ENCODE measurements at places on chromosomes 16 and 17.

- no peak for DNase-seq
Observed at GRCh38 chr16:68434624-68435210, 13.6 kb downstream of the SMPD3 start.

GRCh38 chr16:86430814-86431213 is 79.5 kb upstream of the FOXF1 start:
- no peak for DNase-seq

DNA sequence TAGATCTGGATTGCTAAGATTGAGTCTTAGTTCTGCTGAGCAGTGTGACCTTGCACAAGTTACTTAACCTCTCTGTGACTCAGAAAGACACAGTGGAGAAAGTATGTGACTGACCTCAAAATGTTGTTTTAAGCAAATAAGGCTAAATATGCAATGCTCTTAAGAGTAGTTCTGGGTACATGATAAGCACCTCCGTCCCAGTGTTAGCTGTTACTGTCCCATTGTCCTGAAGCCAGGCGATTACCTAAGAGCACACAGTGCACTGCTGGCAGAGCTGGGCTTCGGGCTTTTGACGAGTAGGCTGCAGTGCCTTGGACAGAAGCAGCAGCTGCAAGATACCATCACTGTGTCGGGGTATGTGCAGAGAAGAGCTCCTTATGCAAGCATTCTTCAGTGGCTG is 32.7 kb upstream of the FOXF1 start:
- no peak for DNase-seq

- DNase-seq, result no peak
Observed at GRCh38 chr17:17849147-17849820, 12.5 kb upstream of the SREBF1 start.

DNA sequence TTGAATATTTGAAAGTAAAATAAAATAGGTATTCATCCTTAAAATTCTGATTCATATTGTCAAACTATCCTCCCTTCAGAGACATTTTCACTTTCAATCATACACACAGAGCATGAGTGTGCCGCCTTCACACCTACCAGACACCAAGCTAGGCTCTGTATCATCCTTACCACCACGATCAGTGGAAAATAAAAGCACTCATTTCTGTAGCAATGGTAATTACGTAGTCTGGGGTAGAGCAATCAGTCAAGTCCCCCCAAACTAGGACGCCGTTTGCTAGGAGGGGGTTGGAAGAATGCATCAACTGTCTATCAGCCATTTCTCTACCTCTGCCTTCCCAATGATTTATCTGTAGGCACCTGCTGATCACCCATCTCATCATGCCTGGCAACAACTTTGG is 84.6 kb upstream of the GRIN2A start:
- no peak for DNase-seq

GRCh38 chr16:54140057-54140787 is 146.4 kb downstream of the IRX3 start:
- DNase-seq, result no peak

DNA sequence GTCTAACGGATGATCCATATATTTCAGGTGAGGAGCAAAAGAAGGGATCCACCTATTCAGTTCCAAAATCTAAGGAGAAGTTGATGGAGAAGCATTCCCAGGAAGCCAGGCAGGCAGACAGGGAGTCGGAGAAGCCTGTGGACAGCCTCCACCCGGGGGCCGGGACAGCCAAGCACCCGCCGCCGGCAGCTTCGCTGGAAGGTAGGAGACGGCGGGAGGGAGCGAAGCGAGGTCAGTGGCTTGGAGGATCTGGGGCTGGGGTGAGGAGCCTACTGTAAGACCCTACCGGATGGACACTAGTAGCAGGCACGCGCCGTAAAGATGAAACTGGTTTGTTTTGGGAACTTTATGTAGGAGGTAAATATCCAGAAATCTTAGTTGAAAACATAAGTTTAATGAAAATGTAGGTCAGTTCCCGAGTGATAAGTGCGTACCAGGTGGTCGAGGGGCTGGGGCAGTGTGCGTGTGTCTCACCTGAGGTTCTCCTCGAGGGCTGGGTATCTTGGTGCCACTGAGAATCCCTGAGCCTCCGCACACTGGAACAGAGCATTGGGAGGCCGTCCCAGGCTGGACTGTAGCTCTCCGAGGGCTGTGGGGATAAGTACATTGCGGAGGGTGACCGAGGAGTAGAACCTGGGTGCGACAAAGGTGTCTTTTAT is 714 bp downstream of the SPATA33 start:
- no peak for DNase-seq

- DNase-seq, result no peak
Observed at GRCh38 chr16:46980926-46981325, 7.5 kb upstream of the DNAJA2 start.

- no peak for DNase-seq
Observed at GRCh38 chr16:83967091-83967490, 953 bp upstream of the NECAB2 start.

DNA sequence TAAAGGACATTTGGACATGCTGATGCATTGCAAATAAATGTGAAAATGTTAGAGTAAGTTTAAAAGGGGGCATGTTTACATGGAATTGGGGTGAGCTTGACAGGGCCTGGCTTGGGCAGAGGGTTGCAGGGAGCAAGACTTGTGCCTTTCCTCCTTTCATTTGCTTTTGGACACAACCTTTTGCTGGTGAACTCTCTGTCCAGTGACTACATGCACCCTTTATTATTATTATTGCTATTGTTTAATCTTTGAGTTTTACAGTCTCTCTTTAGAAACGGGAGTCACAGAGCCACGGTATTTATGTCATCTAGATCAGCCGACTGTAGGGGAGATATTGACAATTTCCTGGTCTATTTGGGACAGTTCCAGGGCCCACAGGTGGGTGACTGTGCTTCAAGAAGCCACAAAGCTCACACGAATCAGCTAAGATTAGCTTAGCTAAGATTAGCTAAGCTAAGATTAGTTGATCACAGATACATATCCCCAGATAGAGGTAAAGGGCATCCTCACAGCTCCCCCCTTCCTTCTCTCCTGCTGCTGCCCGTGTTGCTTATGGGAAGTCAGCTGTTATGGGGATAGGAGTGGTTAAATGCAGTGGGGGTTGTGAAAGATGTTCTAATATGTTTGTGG is 28.9 kb upstream of the ETV4 start:
- no peak for DNase-seq

- DNase-seq, result no peak
Observed at GRCh38 chr17:53724726-53725125, 98.0 kb upstream of the KIF2B start.

- no peak for DNase-seq
Observed at GRCh38 chr17:78986649-78987328, 7.1 kb upstream of the LGALS3BP start.

DNA sequence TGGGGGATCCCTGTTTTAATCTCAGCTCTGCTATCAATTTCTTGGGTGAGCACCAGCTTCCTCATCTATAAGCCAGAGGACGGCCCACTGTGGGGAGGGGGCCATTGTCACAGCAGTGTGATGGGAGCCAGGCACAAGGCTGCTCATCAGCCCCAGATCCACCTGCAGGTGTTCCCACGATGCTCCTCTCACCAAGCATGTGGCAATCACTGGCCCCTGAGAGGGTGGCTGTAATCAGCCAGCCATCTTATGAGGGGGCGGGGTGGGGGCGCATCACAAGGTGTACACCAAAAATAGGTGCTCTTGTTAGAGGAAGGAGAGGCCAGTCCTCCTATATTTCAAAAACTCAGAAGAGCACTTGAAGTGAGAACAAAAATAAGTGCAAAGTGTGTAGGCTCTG is 31.2 kb downstream of the HNF1B start:
- no peak for DNase-seq

DNA sequence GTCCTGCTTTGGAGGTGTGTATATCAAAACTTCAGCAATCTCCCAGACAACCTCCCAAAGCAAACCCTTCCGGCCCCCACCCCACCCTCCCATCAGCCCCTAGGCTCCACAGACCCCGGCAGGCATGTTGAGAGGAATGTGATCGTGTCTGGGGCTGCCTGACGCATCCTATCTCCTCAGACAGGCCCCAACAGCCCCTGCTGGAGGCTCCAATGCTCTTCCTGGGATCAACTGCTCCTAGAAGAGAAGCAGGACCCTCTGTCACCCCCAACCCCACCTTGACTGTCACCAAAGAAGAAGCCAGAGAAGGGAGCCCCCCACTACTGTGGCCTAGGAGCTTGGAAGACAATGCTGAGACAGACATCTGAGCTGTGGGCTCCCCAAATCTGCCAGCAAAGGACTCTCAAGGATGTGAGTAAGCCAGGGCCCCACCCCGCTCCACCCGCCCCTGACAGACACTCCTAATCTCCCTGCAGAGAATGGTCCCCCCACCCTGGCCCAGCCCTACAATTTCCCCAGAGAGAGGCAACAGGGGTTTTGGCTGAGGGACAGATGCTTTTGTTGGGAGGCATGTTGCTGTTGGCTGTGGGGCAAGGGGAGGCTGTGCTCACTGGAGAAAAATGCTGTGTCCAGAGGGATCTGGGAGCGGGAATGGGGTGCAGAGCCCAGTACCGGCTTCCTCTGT is 1.6 kb upstream of the KRT14 start:
- no peak for DNase-seq

- no peak for DNase-seq
Observed at GRCh38 chr17:14575471-14575953, 274.6 kb downstream of the HS3ST3B1 start.

GRCh38 chr17:67322042-67322787 is 44.2 kb downstream of the PSMD12 start:
- DNase-seq, result no peak

GRCh38 chr16:10033556-10033955 is 148.7 kb downstream of the GRIN2A start:
- no peak for DNase-seq

- no peak for DNase-seq
Observed at GRCh38 chr17:2309338-2310154, 5.8 kb downstream of the SRR start.

DNA sequence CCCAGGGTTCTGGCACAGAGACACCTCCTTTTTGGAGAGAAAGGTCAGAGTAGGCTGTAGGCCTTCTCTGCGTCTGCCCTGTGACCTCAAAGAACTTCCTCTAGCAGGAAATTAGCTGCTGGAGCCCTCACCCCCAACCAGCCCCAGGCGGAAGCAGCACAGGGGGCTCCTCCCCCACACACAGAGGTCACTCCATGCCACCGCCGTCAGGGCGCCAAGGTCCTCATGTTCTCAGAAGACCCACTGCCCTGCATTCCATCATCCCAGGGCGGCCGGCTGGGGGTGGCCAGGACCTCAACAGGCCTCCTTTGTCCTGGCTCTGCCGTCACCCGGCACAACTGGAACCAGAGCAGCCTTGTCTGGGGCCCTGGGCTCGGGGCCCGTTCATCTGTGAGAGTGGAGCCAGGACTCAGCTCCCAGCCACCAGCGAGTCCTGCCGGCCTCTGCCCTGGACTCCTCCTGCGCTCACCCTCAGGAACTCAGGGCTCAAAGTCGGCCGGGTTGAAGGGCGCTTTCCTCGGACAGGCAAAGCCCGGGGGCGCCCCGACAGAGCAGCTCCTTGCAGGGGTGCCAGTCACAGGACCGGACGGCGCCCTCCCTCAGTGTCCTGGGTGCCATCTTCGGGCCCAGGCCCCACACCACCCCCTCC is 1.2 kb downstream of the TMC6 start:
- DNase-seq, result no peak

DNA sequence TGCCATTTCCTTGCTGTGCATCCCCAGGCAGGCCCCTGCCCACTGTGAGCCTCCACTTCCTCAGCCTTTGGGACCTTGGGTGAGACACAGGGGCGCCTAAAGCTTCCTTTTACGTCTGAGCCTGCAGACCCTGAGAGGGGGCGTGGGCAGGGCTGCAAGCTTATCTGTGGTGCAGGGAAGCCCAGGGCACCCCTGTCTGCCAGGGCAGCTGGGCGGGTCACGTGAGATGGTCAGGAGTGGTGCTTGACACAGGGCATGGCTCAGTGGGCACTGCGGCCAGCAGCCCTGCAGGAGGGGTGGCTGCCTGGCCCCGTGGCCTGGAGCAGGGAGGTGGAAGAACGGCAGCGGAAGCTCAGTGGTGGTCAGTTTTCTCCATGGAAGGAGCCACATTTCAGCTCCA is 54.8 kb upstream of the ZC3H18 start:
- DNase-seq, result no peak

- no peak for DNase-seq
Observed at GRCh38 chr17:51496378-51496777, 236.0 kb downstream of the UTP18 start.

DNA sequence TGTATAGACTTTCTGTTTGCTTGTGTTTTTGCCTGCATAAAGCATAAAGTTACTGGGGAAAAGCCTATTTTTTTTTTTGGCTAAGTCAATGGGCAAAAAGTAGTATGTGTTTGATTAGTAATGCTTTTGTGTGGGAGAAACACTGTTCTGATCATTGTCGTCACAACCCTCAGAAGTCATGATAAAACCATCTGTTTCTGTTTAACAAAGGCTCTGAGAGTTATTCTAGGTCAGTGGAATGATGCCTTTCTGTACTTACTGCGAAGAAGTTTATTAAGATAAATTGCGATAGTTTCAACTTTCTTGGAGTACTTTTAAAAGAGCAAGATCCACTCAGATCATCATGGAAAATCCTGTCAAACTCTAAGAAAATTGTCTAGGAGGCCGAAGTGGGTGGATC is 80.9 kb downstream of the PRKCA start:
- DNase-seq, result no peak

DNA sequence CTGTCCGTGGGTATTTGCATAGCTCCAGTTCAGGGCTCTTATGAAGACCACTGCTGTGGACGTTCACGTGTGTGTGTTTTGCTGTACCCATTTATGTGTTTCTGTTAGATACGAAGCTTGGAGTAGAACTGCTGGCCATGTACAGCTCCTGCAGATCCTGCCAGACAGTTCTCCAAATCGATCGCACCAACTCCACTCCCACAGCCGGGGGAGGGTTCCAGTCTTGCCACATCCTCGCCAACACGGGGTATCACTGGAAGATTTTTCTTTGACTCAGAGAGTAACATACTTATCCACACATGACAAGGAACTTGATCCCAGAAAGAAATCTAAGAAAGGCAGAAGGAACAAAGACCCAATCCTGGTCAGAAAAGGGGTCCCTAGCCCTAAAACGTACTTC is 37.4 kb downstream of the TMEM186 start:
- no peak for DNase-seq

DNA sequence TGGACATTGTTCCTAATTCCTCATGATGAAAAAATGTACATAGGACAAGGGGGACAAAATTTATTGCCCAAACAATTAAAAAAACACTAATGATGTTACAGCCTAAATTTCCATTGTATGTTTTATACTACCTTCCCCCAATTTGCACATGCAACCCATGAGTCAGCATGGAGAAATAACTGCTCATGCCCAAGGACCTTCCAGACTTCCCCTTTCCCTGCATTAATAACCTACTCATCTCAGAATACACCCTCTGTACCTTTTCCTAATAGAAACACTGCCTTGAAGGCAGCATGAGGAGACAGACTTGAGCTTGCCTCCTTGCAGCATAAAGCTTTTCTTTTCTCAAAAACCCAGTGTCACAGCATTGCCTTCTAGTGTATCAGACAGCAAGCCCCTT is 2402.8 kb downstream of the TP53TG3F start:
- DNase-seq, result no peak
